LoVo (cell line): ENCODE measurements at places on chromosomes 2 and 18.

DNA sequence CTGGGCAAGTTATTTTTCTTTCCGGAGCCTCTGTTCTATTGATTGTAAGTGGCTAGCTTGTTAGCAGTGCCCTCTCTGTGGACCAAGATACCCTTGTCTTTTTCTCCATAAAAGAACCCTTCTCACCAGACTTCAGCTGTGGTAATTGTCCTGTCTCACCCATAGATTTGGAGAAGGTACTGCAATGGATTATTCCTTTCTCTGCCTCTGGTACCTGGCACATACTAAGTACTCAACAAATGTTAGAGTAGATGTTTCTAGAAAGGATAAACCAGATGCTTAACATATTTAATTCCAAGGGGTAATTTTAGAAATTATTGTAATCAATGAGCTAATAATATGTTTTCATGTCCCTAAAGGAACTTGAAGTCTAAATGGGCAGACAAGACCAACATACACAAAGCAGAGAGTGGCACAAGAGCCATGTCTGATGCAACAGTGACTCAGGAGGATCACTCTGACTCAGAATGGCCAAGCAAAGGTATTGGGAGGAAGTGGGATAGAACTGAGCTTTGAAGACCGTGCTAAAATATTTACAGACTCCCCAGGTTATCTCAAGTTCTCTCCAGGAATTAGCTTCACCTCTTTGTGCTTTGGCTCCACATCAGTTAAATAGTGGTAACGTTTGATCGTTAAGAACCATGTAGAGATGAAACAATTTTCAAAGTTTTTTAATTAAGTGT lies 129.7 kb upstream of the OSR1 start:
- peak; percentile 82 for DNase-seq

- no peak for DNase-seq
Observed at GRCh38 chr18:25146512-25146910, 205.5 kb downstream of the ZNF521 start.

- no peak for DNase-seq
Observed at GRCh38 chr2:239819974-239820555, 205.1 kb downstream of the NDUFA10 start.

GRCh38 chr2:150944315-150944714 lies 317.3 kb downstream of the RBM43 start:
- DNase-seq: no peak

DNA sequence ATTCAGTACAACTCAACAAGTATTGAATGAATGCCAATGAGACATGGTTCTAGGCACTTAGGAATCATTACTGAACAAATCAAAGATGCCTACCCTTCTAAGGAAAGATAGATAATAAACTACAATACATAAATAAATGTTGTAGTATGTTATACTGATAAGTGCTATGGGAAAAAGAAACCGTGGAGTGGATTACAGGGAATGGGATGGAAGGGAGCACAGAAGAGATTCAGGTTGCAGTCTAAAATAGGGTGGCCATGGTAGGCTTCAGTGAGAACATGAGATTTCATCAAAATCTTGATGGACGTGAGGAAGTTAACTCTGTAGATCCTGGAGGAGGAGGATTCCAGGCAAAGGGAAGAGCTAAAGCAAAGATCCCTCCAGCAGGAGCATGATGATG lies 17.9 kb upstream of the CREB1 start:
- no peak for DNase-seq
